ENCODE measurements at places on chromosomes 5 and 9.
A peak's percentile ranks its signal among the peaks of the same experiment; 100 is the strongest.

DNA sequence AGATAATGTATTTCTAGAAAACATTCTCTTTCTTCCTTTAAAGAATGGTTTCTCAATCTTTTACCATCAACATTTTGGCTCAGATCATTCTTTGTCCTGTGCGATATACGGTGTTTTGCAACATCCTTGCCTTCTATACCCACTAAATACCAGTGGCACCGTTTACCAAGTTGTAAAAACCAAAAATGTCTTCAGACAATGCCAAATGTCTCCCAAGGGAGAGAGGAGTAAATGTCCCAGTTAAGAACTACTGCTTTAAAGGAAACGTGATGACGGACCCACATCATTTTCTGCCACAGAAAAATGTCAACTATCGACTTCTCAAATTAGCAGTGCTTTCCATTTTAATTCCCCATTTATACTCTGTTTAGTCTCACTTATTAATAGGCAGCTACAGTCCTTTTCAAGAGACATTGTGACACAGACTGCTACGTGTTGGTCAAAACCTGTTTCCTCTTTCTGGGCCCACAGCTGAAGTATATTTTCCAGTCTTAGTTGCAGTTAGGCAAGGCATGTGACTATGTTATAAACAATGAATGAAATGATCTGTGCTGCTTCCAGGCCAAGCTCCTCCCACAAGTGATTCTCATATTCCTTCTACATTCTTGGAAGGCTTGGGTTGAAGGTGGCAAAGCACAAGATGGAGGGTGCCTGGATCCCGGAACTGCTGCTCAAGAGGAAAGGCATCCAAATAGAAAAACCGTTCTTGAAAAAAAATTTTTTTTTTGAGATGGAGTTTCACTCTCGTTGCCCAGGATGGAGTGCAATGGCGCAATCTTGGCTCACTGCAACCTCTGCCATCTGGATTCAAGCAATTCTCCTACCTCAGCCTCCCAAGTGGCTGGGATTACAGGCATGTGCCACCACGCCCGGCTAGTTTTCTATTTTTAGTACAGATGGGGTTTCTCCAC, 8.8 kb downstream of the PRXL2C start:
- no peak for DNase-seq

GRCh38 chr9:126482361-126483044, 131.2 kb upstream of the LMX1B start:
- no peak for DNase-seq

DNA sequence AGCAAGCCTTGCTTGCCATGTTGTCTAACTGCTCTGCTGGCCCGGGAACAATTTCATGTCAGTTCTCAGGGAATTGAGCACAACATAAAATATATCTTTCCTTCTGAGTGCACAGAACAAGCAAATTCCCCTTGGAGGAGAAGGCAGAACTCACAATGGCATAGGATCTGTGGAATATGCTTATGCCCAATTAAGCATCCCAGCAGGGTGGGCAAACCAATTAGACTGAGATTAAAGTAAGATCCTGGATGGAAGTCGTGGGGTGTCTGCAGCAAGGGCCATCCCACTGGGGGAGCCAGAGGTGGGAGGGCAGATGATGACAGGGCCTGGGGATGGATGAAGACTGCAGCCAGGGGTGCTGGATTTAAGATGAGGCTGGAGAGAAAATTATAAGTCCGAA, 114.1 kb downstream of the BRINP1 start:
- no peak for DNase-seq

DNA sequence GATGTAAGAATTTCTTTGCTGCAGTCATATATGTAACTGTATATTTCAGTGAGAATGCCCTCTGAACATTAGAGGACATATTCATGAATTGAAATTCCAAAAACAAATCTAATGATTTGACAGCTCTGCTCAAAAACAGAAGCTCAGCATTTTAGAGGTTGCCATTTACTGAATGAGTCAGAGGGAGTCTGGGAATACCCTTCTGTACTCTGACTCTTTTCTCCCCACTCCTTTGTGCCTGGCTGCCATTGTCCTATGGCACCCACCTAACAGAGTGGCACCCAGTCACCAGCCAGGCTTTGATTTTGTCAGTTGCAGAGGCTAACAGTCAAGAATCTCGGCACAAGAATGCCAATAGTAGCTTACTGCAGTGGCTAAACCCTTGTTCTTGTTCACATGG, 133.6 kb downstream of the ATG10 start:
- DNase-seq = no peak

GRCh38 chr5:149724130-149724840, 5.8 kb upstream of the PPARGC1B start:
- no peak for DNase-seq

GRCh38 chr5:67248703-67249589, 52.3 kb upstream of the CD180 start:
- DNase-seq = no peak

DNA sequence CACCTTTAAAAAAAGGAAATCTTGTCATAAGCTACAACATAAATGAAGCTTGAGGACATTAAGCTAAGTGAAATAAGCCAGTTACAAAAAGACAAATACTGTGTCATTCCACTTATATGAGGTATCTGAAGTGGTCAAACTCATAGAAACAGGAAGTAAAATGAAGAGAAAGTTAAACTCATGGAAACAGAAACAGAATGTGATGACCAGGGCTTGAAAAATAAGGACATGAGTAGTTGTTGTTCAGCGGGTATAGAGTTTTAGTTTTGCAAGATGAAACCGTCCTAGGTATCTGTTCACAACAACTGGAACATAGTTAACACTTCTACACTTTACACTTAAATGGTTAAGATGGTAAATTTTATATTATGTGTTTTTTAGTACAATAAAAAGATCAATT, 47.8 kb upstream of the SLC1A3 start:
- no peak for DNase-seq

- peak; percentile 31 for DNase-seq
These were observed 43.1 kb downstream of the TMEM174 start for GRCh38 chr5:73215891-73216610.

- no peak for DNase-seq
These were observed 172.1 kb upstream of the DMRTA1 start for GRCh38 chr9:22274477-22274876.

DNA sequence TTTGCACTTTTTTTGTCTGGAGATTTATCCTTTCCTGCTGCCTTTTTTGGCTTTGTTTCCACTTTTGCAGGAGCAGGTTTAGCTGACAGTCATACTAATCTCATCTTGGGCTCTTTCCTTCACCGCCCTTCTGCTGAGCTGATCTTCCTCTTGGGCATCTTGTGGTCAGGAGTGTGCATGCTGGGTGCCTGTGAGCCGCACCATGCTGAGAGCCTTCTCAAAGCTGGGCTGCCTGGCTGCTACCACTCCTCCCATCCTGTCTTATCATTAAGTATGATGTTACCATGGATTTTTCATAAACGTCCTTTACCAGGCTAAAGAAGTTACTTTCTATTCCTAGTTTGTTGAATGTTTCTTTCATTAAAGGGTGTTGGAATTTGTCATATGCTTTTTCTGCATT, 49.5 kb upstream of the MCCC2 start:
- DNase-seq = no peak

DNA sequence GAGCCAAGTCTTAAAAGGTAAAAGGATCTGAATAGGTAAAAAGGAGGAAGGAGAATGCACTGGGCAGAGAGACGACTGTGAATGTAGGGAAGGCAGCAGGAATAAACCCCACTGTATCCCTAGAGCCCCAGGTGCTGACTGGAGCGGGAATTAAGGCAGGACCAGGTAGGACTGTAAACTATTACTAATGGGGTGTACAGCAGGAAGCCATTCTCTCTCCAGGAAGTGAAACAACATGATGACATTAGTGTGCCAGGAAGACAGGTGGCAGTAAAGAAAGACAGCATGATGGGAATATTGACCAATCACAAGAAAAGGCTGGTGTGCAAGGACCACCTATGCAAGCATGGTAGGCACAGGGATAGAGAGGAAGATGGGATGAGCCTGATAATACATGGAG, 433.0 kb downstream of the DNAH5 start:
- no peak for DNase-seq

GRCh38 chr5:128083811-128084227, 253 bp downstream of the SLC12A2 start:
- no peak for DNase-seq

DNA sequence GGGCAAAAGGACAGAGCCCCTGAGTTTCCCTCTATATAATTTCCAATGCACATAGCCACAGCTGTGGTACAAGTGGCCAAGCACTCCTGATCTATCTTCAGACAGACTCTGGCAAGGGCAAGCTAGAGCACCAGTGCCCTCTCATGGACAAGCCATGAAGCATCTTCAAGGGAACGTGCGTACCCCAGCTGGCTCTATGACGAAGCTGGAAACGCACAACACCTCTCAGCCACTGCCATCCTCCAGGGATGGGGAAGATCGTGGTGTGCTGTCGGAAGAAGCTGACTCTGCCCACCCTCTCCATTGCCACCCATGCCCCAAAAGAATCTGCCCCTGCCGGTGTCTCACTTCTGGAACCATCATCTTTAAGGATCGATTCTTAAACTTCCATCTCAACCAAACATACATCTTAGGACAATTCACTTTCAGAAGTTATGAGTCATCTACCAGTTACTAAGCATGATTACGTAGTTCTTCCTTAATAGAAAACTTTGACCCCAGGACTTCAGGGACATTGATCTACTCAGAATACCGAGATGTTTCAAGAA, 482.9 kb downstream of the AGTPBP1 start:
- no peak for DNase-seq

DNA sequence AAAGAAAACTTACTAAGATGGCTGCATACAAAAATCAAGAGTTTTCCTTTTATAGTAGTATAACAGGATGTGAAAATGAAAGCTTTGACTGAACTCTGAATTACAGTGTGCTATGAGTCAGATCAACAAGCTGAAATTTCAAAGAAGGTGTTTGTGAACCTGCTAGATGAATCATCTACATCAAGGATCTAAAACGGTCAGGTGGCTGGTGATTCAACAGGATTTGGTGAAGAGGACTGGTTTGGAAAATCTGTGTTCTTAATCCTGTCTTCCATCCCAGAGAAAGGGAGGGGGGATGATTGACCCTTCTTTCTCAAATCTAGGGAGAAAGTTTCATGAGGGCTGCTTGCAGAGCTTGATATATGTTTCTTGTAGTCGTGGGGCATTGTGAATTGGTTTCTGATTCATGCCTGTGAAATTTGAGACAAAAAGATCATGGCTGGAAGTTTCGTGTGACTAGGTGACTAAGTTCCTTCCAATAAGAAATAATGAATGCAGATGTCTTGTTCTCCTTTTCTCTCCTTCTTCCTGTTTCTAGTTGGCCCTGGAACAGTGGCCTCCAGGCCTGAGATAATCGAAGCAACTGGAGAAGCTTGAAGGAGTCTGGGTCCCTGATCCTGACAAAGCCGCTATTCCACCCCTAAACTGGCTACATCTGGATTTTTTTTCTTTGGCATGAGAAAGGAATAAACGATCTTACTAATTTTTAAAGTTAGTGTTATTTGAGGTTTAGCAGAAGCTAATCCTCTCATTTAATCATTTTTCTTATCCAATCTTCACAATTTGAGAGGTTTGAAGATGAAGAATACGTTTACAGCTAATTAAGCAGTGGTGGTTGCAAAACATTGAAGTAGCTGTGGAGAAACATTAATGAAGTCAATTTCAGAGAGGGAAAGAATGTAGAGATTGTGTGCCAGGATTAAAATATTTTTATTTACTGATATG, 67.2 kb downstream of the MRPS30 start:
- DNase-seq = peak; percentile 22

DNA sequence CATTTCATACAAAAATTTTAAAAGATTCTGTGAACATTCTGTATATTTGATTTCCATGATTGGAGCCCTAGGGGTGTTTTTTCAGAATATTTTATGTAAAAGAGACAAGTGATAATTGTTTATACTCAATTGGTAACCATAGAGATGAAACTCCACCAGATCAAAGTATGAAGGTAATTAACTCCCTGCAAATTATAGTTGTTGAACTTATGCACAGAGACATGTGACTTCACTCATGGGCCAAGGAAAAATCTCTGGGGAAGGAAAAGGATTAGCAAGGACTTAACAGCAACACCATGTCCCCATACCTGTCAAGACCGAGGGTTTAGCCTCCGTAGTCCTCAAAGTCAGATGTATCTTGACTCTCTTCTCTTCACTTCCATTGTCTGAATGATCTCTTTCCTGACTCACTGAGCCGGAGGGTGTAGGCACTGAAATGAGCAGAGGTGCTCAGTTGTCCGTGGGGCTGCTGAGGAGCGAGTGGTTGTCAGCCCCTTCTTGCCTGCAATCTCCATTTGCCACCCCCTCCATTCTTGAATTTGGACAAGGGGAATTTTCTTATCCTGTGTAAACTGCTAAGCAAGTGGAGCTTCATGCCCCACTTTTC, 17.5 kb upstream of the CXCL14 start:
- DNase-seq = no peak

- DNase-seq = no peak
These were observed 122.2 kb upstream of the ITGA1 start for GRCh38 chr5:52665559-52665958.

DNA sequence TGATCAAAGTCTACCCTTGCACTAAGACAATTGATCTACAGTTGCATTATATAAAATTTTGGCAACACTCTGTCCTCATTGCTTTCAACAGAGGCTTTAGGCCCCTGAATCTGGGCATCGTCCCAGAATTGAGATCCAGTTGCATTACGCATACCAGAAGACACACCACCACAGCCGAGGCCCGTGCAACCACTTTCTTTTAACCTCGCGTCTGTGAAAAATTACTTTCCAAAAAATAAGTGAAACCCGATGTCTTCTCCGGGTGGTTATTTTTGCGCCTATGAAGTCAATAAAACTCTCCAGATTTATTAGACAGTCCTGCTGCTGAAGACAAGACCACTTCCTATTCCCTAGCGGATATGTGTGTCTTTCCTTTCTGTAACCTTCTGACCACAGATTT, 52.1 kb upstream of the NFIB start:
- DNase-seq = no peak

DNA sequence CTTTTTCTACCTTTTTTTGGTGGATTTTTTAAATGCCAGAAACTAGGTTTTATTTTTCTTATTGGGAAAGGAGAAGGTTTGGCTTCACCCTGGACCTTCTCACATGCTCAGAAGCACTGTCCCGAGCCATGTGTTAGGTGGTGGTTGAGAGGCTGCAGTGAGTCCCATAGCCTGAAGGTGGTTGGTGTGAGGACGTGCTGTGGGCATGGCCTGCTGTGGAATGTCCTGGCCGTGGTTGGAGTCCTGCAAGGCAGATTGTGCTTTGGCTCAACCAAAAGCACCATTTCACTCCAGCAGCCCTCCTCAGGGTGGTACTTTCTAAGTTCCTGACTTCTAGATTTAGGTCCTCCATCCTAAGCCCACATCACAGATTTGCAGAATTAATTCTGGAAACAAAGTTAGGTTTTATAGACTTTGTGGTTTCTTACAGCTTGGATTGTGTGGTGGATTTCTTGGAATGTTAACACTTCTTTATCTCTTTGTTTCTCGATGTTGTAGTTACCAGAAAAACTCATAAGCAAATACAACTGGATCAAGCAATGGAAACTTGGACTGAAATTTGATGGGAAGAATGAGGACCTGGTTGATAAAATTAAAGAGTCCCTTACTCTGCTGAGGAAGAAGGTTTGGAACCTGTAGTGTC, 22.6 kb downstream of the OTULIN start:
- no peak for DNase-seq

GRCh38 chr5:96339862-96340261, 93.2 kb downstream of the PCSK1 start:
- DNase-seq = no peak
